ELF-1 (cell line): ENCODE measurements at places on chromosomes 5 and 9.

DNA sequence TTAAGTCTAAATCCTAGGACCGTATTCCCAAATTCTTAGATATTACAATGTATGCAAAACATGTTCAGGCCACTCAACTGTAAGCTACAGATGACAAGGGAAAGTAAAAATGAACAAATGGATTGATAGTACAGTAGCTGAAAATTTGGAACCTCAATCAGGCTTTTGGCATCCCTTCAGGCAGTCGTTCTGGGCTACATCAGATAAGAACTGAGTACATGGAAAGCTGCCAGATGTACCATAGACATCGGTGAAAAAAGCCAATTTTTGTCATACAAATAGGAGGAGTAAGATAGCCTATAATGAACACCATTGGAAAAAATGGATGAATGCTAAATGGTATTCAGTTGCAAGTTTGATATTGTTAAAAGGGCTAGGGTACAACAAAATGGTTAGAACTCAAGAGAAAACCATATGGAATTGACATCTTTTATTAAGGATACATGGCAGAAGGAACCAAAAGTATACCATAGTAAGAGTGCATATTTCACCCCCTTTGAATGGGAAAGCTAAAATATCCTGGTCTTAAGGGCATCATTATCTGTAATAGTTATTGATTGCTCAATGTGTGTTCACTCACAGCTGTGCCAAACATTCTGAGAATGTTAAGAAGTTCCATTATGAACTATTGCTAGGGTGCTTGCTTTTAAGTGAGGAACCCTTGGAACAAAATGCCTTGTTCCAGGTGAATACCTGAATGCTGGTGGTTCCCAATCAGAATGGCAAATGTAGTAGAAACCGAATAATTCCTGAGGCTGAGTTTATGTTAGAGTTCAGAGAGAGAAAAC lies 86.4 kb downstream of the NR3C1 start:
- no peak for DNase-seq

DNA sequence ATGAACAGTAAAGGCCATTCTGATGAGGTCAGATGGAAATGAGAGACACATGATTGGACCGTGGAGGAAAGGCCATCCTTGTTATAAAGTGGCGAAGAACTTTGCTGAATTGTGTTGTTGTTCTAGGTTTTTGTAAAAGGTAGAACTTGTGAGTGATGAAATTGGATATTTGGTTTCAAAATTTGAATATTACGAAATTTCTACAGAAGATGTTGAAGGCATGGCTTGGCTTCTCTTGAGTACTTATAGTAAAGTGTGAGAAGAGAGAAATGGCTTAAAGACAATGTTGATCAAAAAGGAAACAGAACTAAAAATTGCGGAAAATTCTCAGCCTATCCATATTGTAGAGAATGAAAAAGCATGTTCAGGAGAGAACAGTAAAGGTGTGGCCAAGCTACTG lies 166.6 kb upstream of the S1PR3 start:
- DNase-seq: no peak

- DNase-seq: no peak
Observed at GRCh38 chr9:84921175-84921574, 251.6 kb downstream of the NTRK2 start.

DNA sequence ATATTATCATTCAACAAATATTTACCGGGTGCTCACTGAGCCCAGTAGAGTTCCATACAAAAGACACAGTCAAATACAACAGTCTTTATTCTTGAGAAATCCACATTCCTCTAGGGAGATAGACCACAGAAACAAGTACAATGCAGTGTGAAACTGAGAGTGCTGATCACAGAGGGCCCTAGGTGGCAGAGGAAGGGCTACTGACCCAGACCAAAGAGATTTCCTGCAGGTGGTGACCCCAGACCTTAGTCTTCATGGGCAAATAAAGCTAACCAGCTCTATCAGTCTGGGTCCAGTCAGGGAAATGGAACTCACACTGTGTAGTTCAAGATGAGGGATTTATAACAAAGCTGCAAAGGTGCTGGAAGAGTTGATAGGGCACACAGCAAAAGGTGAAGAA lies 110.4 kb upstream of the SLC27A6 start:
- no peak for DNase-seq
